ENCODE measurements at places on chromosomes 4 and X.

- no peak for DNase-seq
Observed at GRCh38 chrX:139125916-139126315, 404.6 kb upstream of the F9 start.

DNA sequence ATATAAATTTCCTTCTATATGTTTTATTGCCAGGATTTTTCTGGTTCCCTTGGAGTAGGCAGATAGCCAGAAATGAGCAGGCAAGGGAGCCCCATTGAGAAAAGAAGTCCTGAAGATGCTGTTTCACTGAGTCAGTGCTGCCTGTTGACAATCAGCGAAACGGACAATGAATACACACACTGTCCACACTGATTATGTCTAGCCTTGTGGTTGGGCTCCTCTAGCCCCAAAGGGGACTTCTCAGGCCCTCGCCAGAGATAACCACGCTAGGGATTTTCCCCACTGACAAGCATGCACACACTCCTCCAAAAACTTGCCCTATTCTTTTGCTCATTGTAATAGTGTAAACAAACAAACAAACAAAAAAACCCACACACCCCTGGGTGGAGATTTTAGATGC, 369.3 kb downstream of the DMD start:
- no peak for DNase-seq

- DNase-seq, result no peak
Observed at GRCh38 chrX:27575565-27575964, 14.6 kb upstream of the DCAF8L2 start.

GRCh38 chr4:142516686-142517526, 329.2 kb downstream of the INPP4B start:
- DNase-seq, result peak; percentile 33

GRCh38 chrX:43676971-43677572, 21.0 kb downstream of the MAOA start:
- DNase-seq, result no peak

DNA sequence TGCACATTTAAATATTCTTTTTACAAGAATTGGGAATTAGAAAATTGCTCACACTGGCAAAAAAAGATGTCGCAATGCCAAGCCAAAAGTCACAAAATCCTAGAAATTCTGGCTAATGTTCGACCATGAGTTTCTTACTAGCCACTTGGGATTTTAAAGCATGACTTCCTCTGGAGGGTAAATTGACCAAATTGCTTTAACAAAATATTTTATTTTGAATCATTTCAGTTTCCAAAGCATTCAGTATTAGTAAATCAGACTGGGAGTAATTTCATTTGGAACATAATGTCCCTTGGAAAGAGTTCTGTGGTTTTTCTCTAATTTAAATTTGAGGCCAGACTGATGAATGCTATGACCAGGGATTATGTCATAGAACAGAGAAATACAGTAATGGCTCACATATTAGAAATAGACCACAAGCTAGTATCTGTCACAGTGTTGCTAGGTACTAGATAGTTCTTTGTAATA, 7.6 kb upstream of the CXCL5 start:
- peak; percentile 69 for DNase-seq
